ENCODE measurements at places on chromosomes 16 and 17.

DNA sequence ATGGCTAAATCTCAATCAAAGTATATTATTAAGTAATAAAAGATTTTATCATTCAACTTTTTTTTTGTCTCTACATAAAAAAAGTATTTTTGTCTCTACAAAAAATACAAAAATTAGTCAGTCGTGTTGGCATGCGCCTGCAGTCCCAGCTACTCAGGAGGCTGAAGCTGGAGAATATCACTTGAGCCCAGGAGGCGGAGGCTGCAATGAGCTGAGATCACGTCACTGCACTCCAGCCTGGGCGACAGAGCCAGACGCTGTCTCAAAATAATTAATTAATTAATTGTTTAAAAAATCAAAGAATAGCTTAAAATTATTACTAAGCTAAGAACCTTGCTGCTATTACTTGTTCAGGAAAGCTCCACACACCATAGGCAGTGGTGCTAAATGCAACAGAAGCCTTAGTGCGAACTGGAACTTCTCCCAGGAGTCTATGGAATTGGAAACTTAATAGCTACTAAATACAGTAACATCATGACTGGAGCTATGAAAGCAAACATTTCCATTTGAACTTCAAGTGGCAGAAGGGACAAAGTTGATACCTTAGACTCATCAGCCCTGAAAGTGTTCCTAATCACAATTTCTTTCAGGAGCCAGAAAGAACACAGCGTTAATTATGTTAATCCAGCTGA is 22.6 kb downstream of the ADCY9 start:
- DNase-seq: no peak

DNA sequence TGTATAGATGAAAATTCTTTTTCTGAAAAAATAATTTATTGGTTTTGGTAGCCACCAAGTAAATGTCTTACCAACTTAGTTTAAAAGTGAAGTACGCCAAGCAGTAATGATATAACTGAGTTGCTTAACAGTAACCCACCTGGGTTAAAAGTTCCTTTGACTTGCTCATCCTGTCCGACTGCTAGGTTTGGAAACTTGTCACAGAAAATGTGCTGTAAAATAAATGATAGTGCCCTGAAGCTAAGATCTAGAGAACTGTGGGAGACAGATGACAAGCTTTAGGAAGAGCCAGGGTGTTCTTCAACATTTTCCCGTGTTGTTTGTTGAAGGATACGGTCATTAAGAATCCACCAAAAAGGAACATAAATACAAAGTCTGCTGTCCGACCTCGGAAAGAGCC is 5.0 kb downstream of the DERL2 start:
- DNase-seq: no peak

- DNase-seq: no peak
Observed at GRCh38 chr16:4612474-4612931, 2.2 kb downstream of the UBALD1 start.

DNA sequence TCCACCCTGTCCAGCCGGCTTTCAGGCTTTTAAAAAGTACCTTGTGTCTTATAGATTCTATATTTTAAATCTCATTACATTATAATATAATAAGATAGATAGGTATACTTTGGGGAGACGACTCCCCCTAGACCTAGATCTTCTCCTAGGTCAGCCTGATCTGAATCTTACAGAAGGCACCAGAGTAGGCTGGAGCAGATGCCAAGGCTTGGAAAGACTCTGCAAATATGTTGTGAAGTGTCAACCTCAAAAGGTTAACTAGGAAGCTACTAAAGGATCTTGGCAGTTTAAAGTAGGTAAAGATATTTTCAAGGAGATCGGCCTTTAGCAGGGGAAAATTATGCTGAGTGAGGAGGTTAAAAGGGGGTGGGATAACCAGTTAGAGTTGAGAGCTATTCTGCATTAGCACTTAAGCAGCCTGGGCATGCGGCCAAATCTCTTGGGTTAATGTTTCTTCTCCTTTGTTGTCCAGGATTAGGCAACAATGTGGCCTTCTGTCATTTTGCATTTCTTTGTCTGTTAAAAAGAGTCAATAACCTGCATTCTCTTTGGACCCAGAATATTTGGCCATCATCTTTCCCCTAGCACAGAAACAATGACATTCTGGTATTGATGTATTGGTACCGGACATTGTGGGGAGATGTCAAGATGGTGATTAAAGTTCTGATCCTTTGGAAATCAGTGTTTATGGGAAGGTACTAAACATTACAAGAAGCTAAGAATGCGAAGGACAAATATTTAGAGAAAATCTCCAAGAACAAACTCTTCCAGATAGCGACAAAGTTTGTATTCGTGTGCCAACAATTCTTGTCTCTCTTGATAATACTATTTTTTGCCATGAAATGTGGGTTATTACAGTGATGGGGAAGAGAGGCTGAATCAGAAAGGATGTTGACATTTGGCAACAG is 51.2 kb upstream of the DHX40 start:
- DNase-seq: no peak

GRCh38 chr17:42399948-42400843 is 12.0 kb upstream of the STAT3 start:
- DNase-seq: no peak

- no peak for DNase-seq
Observed at GRCh38 chr16:88289561-88289960, 93.2 kb upstream of the ZNF469 start.

- DNase-seq: no peak
Observed at GRCh38 chr16:72657791-72658190, 390.1 kb downstream of the ZFHX3 start.

GRCh38 chr17:62652251-62653001 is 25.0 kb downstream of the MRC2 start:
- peak; percentile 61 for DNase-seq

- DNase-seq: no peak
Observed at GRCh38 chr16:30357715-30358576, 2.8 kb upstream of the CD2BP2 start.

- DNase-seq: no peak
Observed at GRCh38 chr16:5516115-5516514, 418.5 kb upstream of the EEF2KMT start.

GRCh38 chr16:31487071-31487719 is 4.3 kb downstream of the SLC5A2 start:
- DNase-seq: no peak

- no peak for DNase-seq
Observed at GRCh38 chr16:12119562-12119961, 143.0 kb downstream of the SNX29 start.

DNA sequence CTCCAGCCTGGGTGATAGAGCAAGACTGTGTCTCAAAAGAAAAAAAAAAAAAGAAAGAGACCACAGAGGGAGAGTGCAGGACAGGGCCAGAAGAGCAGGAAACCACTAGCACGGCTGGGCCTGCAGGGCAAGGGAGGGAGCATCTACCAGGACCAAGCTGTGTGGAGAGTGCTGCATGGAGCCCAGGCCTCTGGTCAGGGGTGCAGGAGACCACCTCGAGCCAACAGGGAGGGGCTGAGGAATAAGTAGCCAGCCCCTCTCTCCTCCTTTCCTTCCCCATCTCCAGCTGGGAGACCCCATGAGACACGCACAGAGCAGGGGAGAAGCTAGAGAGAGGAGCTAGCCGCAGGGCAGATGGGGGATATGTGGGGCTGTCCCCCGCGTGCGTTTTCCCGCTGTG is 67.0 kb upstream of the DNAH17 start:
- DNase-seq: no peak

GRCh38 chr16:11571549-11571948 is 15.2 kb downstream of the LITAF start:
- DNase-seq: no peak

GRCh38 chr17:42647778-42648177 is 11.3 kb upstream of the TUBG2 start:
- DNase-seq: no peak

GRCh38 chr17:68759002-68759342 is 157.8 kb upstream of the FAM20A start:
- DNase-seq: no peak

DNA sequence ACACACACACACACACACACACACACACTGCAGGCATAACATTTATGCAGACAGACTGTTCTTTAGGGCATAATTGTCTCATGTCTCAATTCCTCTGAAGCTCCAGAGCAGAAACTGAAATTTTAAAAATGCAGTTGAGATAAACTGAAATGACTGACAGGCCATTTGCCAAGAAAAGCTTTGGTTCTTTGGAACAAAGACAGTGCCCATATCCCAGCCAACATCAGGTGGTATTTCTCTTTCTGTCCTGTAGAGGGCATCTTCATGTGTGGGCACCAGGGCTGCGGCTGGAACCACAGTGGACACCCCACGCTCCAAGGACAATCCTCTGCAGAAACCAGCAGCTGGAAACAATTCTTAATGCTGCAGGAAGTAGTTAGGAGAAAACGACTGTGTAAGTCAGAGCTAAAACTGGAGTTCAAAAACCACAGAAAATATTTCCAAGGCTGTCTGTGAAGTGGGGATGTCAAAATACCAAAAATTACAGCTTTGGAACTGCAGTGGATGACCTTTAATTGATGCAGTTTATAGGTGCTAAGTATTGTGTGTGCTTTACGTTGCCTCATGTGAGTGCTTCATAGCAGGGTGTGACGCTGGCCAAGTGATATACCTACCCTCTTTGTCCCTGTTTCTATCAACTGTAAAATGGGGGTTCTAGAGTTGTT is 10.6 kb upstream of the MEFV start:
- DNase-seq: no peak

- no peak for DNase-seq
Observed at GRCh38 chr17:7184647-7185046, 5.5 kb upstream of the ASGR1 start.

- DNase-seq: no peak
Observed at GRCh38 chr17:28503420-28503819, 2.7 kb upstream of the FOXN1 start.

DNA sequence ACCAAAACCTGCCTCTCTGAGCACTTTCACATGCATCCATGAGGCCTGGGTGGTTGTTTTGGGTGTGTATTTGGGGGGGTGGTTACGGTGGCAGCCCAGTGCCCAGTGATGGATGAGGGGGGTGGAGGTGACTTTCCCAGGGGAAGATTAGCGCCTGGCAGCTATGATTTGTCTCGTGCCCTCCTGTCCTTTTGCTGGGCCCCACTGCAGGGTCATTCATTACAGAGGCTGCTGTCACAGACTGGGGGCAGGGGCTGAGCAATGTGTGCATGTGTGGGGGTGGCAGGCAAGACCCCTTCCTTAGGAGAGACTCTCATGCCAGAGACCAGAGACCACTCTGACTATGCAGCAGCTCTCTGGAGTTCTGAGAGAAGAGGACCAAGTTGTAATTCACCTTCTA is 93.7 kb downstream of the MRM1 start:
- no peak for DNase-seq

DNA sequence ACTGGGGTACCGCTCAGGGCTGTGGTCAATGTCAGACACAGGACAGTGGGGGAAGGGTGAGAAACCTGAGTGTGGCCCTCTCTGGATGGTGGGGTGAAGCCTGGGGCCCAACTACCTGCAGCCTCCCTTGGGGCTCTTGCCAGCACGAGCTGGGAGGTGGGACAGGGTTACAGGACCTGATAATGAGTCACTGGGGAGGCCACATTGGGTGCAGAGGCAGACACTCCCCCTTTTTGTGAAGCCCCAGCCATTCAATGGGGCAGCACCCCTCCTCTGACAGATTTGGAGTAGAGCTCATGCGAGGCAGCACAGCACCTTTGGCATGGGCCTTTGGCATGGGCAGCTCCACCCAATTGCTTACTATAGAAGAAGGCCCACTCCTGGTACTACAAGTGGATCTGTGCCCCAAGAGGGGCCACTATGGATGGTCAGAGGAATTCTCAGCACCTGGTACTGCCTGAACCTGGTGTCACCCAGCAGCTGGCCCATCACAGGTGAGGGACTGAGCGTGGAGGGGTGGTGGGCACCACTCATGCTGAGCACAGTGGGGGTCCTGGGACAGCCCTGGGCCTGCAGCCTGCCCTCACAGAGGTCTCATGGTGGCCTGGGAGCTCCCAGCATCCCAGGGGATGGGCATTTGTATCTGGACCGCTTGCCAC is 45.2 kb upstream of the SMPD3 start:
- DNase-seq: no peak

DNA sequence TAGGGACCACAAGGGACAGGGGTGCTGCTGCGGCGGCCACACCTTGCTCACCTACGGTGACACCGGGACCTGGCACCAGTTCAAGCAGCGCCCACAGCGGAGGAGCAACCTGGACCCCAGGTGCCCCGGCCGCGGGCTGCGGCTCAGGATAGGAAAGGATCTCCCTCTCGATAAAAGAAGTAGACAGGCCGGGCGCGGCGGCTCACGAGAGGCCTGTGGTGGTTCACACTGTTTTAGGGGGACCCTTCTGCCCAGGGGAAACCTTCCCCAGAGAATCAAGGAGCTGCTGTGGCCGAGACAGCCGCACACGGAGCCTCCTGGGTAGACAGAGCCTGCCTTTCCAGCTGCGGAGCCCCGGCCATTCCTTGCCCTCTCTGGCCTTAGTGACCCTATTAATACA is 17.9 kb upstream of the ATP2A3 start:
- no peak for DNase-seq

- DNase-seq: no peak
Observed at GRCh38 chr17:72465191-72466024, 344.6 kb downstream of the SOX9 start.

DNA sequence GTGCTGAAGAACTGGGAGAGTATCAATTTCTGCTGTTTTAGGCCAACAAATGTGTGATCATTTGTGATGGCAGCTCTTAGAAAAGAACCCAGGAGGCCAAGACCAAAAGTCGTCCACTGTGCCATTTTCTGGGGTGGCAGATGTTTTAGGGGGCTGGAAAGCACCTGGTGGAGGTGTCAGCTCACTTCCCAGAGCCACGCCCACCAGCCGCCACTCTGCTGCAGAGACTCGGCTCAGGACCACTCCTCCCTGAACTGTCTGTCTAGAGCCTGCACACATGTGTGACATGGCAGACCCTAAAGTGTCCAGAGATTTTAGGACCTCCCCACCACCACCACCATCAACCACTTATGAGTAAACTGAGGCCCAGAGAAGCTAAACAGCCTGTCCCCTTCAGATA is 23.9 kb upstream of the RPL38 start:
- no peak for DNase-seq

GRCh38 chr17:69819316-69820087 is 255.5 kb upstream of the KCNJ16 start:
- no peak for DNase-seq

DNA sequence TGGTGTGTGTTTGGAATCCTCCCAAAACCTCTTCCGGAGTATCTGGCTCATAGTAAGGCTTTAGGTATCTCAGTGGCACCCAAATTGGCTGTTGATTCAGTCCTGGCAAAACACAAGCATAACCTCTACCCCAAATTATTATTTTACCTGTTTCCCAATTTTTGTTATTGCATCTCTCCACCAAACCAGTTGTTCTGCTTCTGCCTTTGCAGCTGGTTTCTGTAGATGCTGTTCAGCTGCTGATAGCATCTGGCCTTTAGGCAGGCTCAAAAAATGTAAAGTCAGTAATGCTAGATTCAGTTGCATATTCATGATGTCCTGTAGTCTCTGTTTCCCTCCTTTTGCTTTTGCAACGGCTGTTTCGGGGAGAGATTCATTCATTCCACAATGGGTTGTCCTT is 33.8 kb downstream of the ATF7IP2 start:
- no peak for DNase-seq

DNA sequence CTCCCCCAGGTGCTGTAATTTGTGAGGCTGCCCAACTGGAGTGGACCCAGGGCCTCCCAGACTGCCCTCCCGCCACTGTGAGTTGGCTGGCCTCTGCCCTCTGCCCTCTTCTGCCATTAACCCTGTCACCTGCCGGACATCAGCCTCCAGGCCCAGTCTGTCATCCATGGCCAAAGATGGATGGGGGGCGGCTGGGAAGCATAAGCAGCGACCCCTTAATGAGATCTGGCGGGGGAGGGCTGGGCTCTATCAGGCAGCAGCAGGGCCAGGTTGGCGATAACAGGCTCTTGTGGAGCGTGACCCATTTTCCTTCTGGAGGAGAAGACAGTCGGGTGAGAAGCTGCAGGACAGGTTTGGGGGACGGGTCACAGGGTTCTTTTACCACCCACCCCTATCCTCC is 25.3 kb downstream of the CDK5RAP3 start:
- DNase-seq: no peak

Data from endothelial cell (in vitro differentiated cells).